H4 (cell line): ENCODE measurements at places on chromosomes 6 and 20. TPM values are rescaled to one million over a fixed set of nuclear protein-coding genes. Genes with fewer than 3 reads are reported as not detected.

- no peak for DNase-seq
These were observed 199.8 kb upstream of the POU3F2 start for GRCh38 chr6:98634569-98634968.

The HLA-DRA gene
- total RNA-seq: 0.53 and 3.3 TPM in 2 replicates

The MAD2L1BP gene
- total RNA-seq: 75.9 and 83.8 TPM in 2 replicates

DNA sequence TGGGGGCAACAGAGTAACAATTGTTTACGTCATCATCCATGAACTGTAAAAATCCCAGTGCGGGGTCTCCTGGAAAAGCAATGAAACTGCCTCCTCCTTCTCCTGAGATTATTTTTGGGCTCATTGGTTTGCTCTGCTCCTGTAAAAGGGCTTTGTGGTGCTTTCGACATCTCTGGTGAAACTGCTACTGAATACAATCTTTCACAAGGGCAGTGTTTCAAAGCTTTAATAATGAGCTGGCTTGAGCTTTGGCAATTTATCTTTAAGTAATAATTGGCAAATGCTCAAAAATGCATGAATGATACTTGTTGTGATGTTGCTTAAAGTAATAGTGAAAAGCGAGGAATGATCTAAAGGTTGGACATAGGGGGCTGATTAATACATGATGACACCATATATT, 43.5 kb upstream of the ENPP1 start:
- no peak for DNase-seq

The CEP57L1 gene
- total RNA-seq: 13.9 and 17.7 TPM in 2 replicates

DNA sequence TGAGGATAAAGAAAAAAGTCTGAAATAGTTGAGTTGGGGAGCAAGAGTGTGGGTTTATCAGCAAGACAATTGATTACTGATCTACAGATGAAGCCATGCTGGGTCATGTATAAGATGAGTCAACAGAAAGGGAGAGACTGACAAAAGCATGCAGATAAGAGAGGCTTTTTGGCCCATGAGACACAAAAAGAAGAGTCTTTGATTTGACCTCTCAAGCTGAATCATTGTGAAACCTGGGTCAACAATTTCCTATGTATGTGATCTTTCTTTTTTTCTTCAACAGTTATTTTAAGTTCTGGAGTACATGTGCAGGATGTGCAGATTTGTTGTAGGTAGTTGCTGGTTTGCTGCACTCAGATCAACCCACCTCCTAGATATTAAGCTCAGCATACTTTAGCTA, 15.9 kb downstream of the RIMS1 start:
- DNase-seq: no peak

DNA sequence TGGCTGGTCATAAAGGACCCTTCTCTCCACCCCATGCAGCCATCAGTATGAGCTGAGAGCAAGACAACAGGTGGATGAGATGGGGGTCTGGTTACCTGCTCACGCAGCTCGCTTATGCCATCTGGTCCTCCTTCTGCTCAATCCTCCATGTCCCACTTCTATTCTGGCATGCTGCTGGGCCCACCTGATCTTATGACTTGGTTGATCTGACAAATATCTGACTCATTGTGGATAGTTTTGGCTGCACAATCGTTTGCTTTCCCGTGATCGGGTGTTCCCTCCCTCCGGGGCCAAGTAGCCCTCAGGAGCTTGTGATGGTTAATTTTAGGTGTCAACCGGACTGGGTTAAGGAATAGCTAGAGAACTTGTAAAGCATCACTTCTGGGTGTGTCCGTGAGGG, 26.6 kb upstream of the ELMO2 start:
- no peak for DNase-seq

The KIF6 gene
- total RNA-seq: 2.0 and 2.2 TPM in 2 replicates

- DNase-seq: no peak
These were observed 57.4 kb upstream of the MRAP2 start for GRCh38 chr6:83976037-83976755.

- DNase-seq: peak; percentile 84
These were observed 273.0 kb upstream of the PREP start for GRCh38 chr6:105675715-105676397.

DNA sequence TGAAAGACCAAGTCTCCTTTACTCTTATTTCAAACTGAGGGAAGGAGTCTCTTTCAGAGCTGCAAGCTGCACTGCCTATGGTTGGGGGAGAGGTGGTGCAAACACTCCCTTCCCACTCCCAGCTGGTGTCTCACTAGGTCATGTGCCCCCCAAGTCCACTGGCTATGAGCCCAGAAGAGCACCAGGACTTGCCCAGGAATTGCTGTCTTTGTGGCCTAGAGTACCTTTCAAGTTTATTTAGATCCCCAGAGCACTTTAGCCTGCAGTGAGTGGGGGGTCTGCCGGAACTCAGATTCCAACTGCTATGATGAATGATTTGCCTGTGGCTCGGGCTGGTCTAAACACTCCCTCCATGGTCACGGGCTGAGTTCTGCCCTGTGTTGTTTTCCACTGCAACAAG, 192.6 kb upstream of the CITED2 start:
- peak; percentile 14 for DNase-seq

GRCh38 chr6:155854787-155855186, 399.1 kb upstream of the NOX3 start:
- no peak for DNase-seq

- DNase-seq: no peak
These were observed 126.5 kb upstream of the HDGFL1 start for GRCh38 chr6:22442826-22443225.

The NRM gene
- 15.0 and 20.1 TPM in 2 replicates for total RNA-seq
